ENCODE measurements at places on chromosomes 12 and 14. TPM values are rescaled to one million over a fixed set of nuclear protein-coding genes. Genes with fewer than 3 reads are reported as not detected.

Gene SLC39A2
- total RNA-seq, result not detected

Gene TPPP2
- not detected for total RNA-seq

Gene OR6C75
- not detected for total RNA-seq

Gene SERPINA10
- not detected for total RNA-seq

Gene TBC1D30
- total RNA-seq, result 7.9 TPM

Gene SLC16A7
- 32.6 TPM for total RNA-seq

GRCh38 chr14:70009961-70010360 lies 130.7 kb downstream of the SMOC1 start:
- no peaks in the 10 kb centered on the region for H3K27me3 ChIP-seq
- no peak for DNase-seq
- H3K4me3 ChIP-seq, result no peak overlapping the region
- peaks cover 6% of the 10 kb centered on the region for H3K4me1 ChIP-seq
- H3K27ac ChIP-seq, result peak overlapping the region; percentile 80

- DNase-seq, result peak; percentile 45
- H3K4me3 ChIP-seq, result no peak overlapping the region
- peaks cover 6% of the 10 kb centered on the region for H3K4me1 ChIP-seq
- no peaks in the 10 kb centered on the region for H3K36me3 ChIP-seq
- H3K27ac ChIP-seq, result no peak overlapping the region
These were observed 99.0 kb downstream of the RTN1 start for GRCh38 chr14:59771577-59771976.

DNA sequence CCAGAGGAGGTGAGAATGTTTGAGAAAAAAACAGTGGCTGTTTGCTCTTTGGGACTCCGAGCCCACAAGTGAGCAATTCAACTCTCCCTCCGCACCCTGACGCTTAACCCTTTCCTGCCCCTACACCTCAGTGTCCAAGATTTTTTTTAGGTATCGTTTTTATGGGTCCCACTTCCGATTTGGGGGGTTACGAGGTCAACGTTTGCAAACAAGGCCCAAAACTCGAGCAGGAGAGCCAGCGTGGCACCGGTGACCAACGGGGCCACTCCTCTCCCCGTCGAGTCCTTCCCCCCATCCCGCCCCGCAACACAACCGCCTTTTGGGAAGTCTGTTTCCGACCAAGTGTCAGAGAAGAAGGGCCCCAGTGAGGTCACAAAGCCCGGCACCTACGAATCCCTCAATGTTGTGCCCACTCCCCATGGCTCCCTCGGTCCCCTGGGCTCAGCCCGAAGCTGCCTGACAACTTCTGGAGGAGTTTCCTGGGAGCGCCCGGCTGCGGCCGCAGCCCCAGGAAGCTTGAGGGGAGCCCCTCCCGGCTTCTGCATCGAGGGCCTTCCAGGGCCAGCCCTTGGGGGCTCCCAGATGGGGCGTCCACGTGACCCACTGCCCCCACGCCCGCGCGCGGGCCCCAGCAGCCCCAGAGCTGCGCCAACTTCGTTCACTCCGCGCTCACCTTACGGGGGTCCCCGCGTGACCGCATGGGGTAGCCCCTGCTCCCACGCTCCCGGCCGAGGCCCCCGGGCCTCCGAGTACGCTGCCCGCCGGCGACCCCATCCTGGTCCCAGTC lies 1.2 kb downstream of the CDK2AP1 start:
- H3K27ac ChIP-seq, result peak overlapping the region; percentile 64
- H3K27me3 ChIP-seq, result no peaks in the 10 kb centered on the region
- peak overlapping the region; percentile 80 for H3K4me3 ChIP-seq
- H3K4me1 ChIP-seq, result peaks cover 11% of the 10 kb centered on the region
- peaks cover 5% of the 10 kb centered on the region for H3K36me3 ChIP-seq

DNA sequence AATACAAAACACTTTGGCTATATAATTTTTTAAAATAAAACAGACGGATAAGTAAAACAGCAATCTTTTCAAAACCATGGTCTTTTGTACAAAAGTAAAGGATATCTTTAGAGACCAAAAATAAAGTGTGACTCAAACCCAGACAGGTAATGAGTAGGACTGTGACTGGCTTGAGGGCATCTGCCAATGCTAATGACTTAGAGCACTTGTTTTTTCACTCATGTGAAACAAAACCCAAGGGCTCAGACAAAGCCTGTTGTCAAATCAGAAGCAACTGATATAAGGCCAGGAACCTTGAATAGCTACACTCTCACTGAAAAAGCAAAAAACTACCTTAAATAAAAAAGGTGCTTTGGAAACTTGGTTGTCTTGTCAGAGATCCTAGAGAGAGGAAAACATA lies 357.4 kb downstream of the TMEM117 start:
- H3K36me3 ChIP-seq, result no peaks in the 10 kb centered on the region
- H3K27me3 ChIP-seq, result no peaks in the 10 kb centered on the region
- DNase-seq, result no peak
- no peak overlapping the region for H3K4me3 ChIP-seq
- H3K27ac ChIP-seq, result no peak overlapping the region
- H3K4me1 ChIP-seq, result no peaks in the 10 kb centered on the region

- H3K36me3 ChIP-seq, result no peaks in the 10 kb centered on the region
- peaks cover 40% of the 10 kb centered on the region for H3K27me3 ChIP-seq
- no peak overlapping the region for H3K27ac ChIP-seq
- no peak for DNase-seq
- H3K4me1 ChIP-seq, result no peaks in the 10 kb centered on the region
These were observed 6.0 kb upstream of the RNASE6 start for GRCh38 chr14:20775043-20775442.

DNA sequence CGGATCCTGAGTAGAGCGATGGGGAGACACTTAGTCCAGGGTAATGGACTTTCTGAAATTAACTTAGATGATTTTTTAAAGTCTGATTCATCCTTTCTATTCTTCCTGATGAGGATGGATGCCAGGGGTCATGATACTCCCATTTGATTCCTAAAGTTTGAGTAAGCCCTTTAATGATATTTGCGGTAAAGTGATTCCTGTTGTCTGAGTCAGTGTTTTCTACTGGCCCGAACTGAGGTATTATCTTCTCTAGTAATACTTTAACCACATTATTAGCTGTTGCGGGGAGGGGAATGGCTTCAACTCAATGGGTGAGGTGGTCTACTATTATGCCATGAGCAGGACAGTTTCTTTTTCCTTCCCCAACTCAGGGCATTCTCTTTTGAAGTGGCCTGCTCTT lies 111.6 kb downstream of the RIN3 start:
- H3K4me3 ChIP-seq, result no peak overlapping the region
- H3K27me3 ChIP-seq, result no peaks in the 10 kb centered on the region
- H3K4me1 ChIP-seq, result peaks cover 24% of the 10 kb centered on the region
- peak; percentile 82 for DNase-seq

DNA sequence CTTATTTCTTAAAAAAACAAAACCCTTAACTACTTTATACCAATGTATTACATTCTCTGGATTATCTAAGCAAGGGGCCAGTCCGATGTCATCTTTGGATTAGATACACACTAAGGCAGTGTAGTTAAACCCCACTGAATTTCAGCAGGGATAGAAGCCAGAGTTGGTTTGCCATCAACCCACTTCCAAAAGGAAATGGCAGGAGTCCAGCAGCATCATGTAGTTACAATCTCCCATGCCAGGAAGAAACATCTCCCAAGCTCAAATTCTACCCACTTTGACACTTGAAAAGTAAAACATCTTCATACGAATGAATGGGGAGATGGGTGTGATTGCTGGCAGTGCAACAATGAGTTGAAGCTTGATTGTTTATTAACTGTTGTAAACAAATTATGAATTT lies 203.5 kb upstream of the PLXNC1 start:
- no peak for DNase-seq
- peaks cover 35% of the 10 kb centered on the region for H3K4me1 ChIP-seq
- no peaks in the 10 kb centered on the region for H3K27me3 ChIP-seq

- no peak overlapping the region for H3K4me3 ChIP-seq
- H3K27me3 ChIP-seq, result no peaks in the 10 kb centered on the region
- no peaks in the 10 kb centered on the region for H3K36me3 ChIP-seq
- H3K27ac ChIP-seq, result no peak overlapping the region
These were observed 154.1 kb upstream of the PELI2 start for GRCh38 chr14:55964091-55964490.

DNA sequence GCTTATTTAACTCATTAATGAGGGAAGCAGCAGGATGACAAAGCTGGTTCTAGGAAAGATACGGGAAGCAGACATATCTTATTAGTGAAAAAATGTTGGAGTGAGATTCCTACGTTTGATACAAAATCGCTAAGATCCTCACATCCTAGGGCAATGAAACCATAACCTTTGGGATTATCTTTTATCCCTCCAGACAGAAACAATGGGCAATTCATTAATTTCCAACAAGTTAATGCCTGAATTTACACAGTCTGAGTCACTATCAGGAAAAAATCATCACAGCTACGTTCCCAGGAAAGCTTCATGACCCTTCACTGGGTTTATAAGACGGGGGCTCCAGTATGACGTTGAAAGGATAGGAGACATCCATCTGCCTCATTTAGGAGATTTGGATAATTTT lies 45.0 kb downstream of the SLC24A4 start:
- H3K36me3 ChIP-seq, result peaks cover 7% of the 10 kb centered on the region
- no peak for DNase-seq
- peaks cover 67% of the 10 kb centered on the region for H3K27me3 ChIP-seq
- no peak overlapping the region for H3K4me3 ChIP-seq

GRCh38 chr14:61564618-61565091 lies 130.7 kb upstream of the HIF1A start:
- peak overlapping the region; percentile 0 for H3K4me3 ChIP-seq
- peak; percentile 92 for DNase-seq
- H3K4me1 ChIP-seq, result peaks cover 75% of the 10 kb centered on the region
- H3K27me3 ChIP-seq, result no peaks in the 10 kb centered on the region
- H3K36me3 ChIP-seq, result no peaks in the 10 kb centered on the region
- peak overlapping the region; percentile 86 for H3K27ac ChIP-seq

GRCh38 chr12:72264548-72265175 lies 7.5 kb upstream of the TRHDE start:
- H3K4me1 ChIP-seq, result no peaks in the 10 kb centered on the region
- no peaks in the 10 kb centered on the region for H3K36me3 ChIP-seq
- no peak overlapping the region for H3K27ac ChIP-seq
- DNase-seq, result peak; percentile 36
- no peaks in the 10 kb centered on the region for H3K27me3 ChIP-seq

GRCh38 chr12:121278169-121279070 lies 18.1 kb downstream of the CAMKK2 start:
- H3K4me3 ChIP-seq, result no peak overlapping the region
- DNase-seq, result no peak
- no peaks in the 10 kb centered on the region for H3K27me3 ChIP-seq

GRCh38 chr14:91173221-91173670 lies 59.4 kb downstream of the DGLUCY start:
- H3K36me3 ChIP-seq, result peaks cover 39% of the 10 kb centered on the region
- DNase-seq, result peak; percentile 84
- H3K27me3 ChIP-seq, result no peaks in the 10 kb centered on the region
- H3K27ac ChIP-seq, result no peak overlapping the region

- no peaks in the 10 kb centered on the region for H3K27me3 ChIP-seq
- H3K4me1 ChIP-seq, result peaks cover 33% of the 10 kb centered on the region
- no peak overlapping the region for H3K27ac ChIP-seq
- no peak for DNase-seq
These were observed 20.9 kb downstream of the RASSF3 start for GRCh38 chr12:64631197-64631596.

- no peaks in the 10 kb centered on the region for H3K4me1 ChIP-seq
- peaks cover 22% of the 10 kb centered on the region for H3K27me3 ChIP-seq
- no peaks in the 10 kb centered on the region for H3K36me3 ChIP-seq
- no peak overlapping the region for H3K27ac ChIP-seq
- no peak overlapping the region for H3K4me3 ChIP-seq
- no peak for DNase-seq
These were observed 319.3 kb upstream of the SOX5 start for GRCh38 chr12:24268663-24269186.

- H3K27me3 ChIP-seq, result no peaks in the 10 kb centered on the region
- no peak overlapping the region for H3K4me3 ChIP-seq
- no peak for DNase-seq
- no peaks in the 10 kb centered on the region for H3K36me3 ChIP-seq
These were observed 4.6 kb downstream of the FBRSL1 start for GRCh38 chr12:132494294-132495164.

DNA sequence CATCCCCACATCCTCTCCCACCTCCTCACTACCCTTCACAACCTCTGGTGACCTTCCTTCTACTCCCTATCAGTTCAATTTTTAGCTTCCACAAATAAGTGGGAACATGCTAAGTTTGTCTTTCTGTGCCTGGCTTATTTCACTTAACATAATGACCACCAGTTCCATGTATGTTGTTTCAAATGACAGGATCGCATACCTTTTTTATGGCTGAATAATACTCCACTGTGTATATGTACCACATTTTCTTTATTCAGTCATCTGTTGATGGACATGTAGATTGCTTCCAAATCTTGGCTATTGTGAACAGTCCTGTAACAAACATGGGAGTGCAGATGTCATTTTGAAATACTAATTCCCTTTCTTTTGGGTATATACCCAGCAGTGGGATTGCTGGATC lies 98.7 kb downstream of the TRMT5 start:
- no peak overlapping the region for H3K4me3 ChIP-seq
- DNase-seq, result no peak
- H3K36me3 ChIP-seq, result peaks cover 22% of the 10 kb centered on the region
- no peak overlapping the region for H3K27ac ChIP-seq
- H3K4me1 ChIP-seq, result peaks cover 9% of the 10 kb centered on the region

DNA sequence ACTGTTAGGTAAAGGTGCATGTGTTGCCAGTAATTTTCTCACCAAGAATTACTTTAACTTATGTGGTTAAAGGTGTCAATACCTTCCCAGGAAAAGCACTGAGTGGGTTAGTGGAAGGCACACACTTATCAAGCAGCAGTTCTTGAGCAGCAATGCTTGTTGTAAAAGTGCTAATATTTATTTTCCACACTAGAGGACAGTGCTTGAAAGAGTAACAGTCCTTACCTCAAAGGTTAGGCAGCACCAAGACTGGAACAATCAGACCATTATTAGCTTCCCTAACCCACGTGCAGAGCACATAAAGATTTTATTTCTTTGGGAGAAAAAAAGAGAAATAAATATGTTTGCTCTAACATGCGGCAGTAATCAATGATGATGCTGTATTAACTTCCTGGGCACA lies 48.8 kb upstream of the KRR1 start:
- peak; percentile 25 for DNase-seq
- no peak overlapping the region for H3K4me3 ChIP-seq
- no peaks in the 10 kb centered on the region for H3K27me3 ChIP-seq
- H3K4me1 ChIP-seq, result peaks cover 6% of the 10 kb centered on the region
- H3K27ac ChIP-seq, result no peak overlapping the region

DNA sequence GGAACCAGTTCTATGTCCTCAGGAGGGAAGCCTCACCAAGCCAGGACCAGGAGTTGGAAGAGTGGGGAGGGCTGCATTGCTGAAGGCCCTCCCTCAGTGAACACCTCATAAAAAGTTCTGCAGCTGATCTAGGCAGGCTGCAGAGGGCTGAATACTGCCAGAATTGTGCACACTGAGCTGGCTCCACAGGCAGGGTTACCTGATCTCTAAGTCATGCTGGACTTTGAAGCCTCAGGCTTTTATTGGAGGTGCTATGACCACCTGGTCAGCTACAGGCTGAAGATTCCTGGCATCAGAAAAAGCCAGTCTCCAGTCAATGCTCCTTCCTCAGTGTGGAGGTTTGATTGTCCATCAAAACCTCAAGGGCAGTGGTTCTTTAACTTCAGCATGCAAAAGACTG lies 39.7 kb downstream of the FOS start:
- H3K27ac ChIP-seq, result no peak overlapping the region
- no peaks in the 10 kb centered on the region for H3K36me3 ChIP-seq
- DNase-seq, result no peak
